Smooth muscle cell of the coronary artery (primary cell): ENCODE measurements at places on chromosomes 1 and 21. TPM values are rescaled to one million over a fixed set of nuclear protein-coding genes. Genes with fewer than 3 reads are reported as not detected.

SLC45A3 gene
- total RNA-seq = 0.82 and 5.9 TPM in 2 replicates

FOXO6 gene
- total RNA-seq = not detected in 2 replicates

C1orf53 gene
- total RNA-seq = 3.6 and 3.9 TPM in 2 replicates

FMO2 gene
- total RNA-seq = 6.2 and 9.0 TPM in 2 replicates

TMEM51 gene
- 1.5 and 2.0 TPM in 2 replicates for total RNA-seq

CD48 gene
- not detected in 2 replicates for total RNA-seq

ZSCAN20 gene
- 6.9 and 7.7 TPM in 2 replicates for total RNA-seq

CNR2 gene
- not detected in 2 replicates for total RNA-seq

FH gene
- 95.7 and 111 TPM in 2 replicates for total RNA-seq

MX2 gene
- 0.60 and 2.5 TPM in 2 replicates for total RNA-seq

RGSL1 gene
- total RNA-seq = not detected in 2 replicates

SERTAD4 gene
- 2.8 TPM in 1 of 2 replicates, not detected in the other for total RNA-seq

FCMR gene
- total RNA-seq = not detected in 2 replicates

ZBED6 gene
- 2.7 and 8.4 TPM in 2 replicates for total RNA-seq

SDE2 gene
- 11.2 and 22.8 TPM in 2 replicates for total RNA-seq

COL9A2 gene
- total RNA-seq = 0.59 and 1.3 TPM in 2 replicates

LDLRAD1 gene
- total RNA-seq = not detected in 2 replicates

C1QC gene
- total RNA-seq = not detected in 2 replicates

TNFAIP8L2 gene
- total RNA-seq = not detected in 2 replicates

NBL1 gene
- 70.5 and 556 TPM in 2 replicates for total RNA-seq

SAMSN1 gene
- total RNA-seq = not detected in 2 replicates

HLX gene
- 3.3 and 15.7 TPM in 2 replicates for total RNA-seq

CCDC17 gene
- 0.35 and 0.45 TPM in 2 replicates for total RNA-seq

PRMT2 gene
- 152 and 284 TPM in 2 replicates for total RNA-seq

TRAF3IP3 gene
- total RNA-seq = not detected in 2 replicates

THRAP3 gene
- 33.2 and 82.2 TPM in 2 replicates for total RNA-seq

FAAH gene
- 0.53 and 0.70 TPM in 2 replicates for total RNA-seq

LMX1A gene
- total RNA-seq = not detected in 2 replicates

PRAMEF26 gene
- total RNA-seq = not detected in 2 replicates

BRDT gene
- total RNA-seq = not detected in 2 replicates

GCSAML gene
- not detected in 2 replicates for total RNA-seq

AK5 gene
- total RNA-seq = 14.3 and 46.1 TPM in 2 replicates

TSPAN1 gene
- 0.35 and 0.68 TPM in 2 replicates for total RNA-seq

TOE1 gene
- total RNA-seq = 8.4 and 13.6 TPM in 2 replicates

FCRL2 gene
- total RNA-seq = not detected in 2 replicates

TMEM82 gene
- not detected in 2 replicates for total RNA-seq

ACTA1 gene
- not detected in 2 replicates for total RNA-seq

DMRTA2 gene
- total RNA-seq = 0.08 TPM in 1 of 2 replicates, not detected in the other
